ENCODE measurements at places on chromosomes 2 and 18.

GRCh38 chr2:8441986-8442385 lies 239.9 kb upstream of the ID2 start:
- no peak for DNase-seq

GRCh38 chr2:64792300-64792699 lies 138.6 kb upstream of the SERTAD2 start:
- no peak for DNase-seq

- no peak for DNase-seq
Observed at GRCh38 chr18:55856229-55856628, 268.2 kb upstream of the TCF4 start.

GRCh38 chr2:85111819-85112281 lies 21.3 kb upstream of the TCF7L1 start:
- no peak for DNase-seq

DNA sequence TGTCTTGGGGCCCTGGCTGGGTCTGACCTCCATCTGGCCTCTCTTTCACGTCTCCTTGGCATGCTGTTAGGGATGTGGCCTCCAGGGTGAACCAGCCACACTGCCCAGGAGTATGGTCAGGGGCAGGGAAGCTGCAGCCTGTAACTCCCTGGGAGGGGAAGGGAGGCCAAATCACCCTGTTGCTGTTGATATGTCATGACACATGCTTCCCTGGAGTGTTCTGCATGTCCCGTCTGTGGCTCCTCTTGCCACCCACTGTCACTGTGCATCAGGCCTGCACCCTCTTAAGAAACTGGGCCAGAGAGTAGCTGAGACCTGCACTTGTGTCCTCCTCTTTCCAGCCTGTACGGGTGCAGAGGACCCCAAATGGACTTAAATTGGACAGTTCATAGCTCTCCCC lies 221.3 kb downstream of the FHOD3 start:
- no peak for DNase-seq

GRCh38 chr2:238081150-238081549 lies 19.0 kb upstream of the ESPNL start:
- DNase-seq: no peak

GRCh38 chr2:149528983-149529382 lies 58.6 kb downstream of the MMADHC start:
- no peak for DNase-seq

- no peak for DNase-seq
Observed at GRCh38 chr18:23383494-23383893, 69.6 kb upstream of the RIOK3 start.

DNA sequence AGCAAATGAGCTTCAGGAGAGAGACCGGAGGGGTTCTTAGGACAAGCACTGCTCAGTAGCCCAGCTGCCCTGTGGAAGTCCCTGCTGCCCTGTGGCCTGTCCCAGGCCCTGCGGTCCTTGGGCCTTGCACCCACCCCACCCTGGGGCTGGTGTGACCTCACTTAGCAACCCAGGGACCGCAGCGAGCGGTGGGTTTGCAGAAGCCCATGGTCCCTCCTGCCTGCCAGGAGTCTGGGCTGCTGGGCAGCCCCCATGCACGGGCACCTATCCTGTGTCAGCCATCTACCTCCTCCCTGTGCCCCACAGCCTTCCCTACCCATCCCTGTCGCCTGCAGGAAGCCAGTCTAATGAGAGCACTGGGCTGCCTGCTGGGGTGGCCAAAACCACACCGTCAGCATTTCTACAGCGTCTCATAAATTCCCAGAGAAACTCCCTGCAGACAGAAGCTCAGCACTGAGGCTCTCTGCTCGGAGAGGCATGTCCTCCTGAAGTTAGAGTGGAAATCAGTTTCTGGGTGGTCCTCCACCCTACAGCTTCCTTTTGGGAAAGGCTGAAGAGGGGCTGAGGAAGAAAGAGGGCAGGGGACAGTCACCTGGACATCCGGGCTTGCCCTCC lies 231.1 kb upstream of the HS6ST1 start:
- DNase-seq: no peak

DNA sequence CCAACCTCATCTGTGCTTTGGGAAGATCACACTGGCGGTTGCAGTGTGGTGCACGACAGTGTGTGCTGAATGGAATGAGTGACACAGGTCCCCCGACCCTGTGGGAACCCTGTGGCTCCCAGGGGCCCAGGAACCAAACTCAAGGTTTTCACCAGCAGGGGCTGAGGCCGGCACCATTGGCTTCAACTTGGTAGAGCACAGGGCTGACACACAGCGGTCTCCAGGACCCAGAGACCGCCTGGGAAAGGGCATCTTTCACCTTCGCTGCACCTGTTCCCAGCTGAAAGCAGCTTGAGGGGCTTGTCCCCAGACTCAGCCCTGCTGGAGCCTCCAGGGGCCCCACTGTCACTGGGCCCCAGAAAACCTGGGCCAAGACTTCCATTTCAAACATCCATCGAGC lies 59.0 kb upstream of the ODC1 start:
- DNase-seq: no peak

DNA sequence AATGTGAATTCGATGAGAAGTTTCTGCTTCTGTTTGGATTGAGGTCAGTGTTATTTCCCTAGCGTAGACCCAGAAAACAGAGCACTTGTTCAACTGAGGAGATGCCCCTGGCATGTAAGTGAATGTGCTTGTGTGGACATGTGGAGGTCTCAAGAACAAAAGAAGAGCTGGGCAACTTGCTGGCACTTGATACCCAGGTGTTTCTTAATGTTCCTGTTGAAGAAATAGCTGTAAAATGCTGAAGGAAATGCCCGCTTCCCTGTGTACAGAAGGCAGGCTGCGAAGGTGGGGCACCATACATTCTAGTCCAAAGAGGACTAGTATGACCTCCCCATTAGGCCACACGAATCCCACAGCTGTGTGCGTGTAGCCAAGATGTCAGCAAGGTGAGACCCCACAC lies 9.8 kb upstream of the LBH start:
- no peak for DNase-seq

DNA sequence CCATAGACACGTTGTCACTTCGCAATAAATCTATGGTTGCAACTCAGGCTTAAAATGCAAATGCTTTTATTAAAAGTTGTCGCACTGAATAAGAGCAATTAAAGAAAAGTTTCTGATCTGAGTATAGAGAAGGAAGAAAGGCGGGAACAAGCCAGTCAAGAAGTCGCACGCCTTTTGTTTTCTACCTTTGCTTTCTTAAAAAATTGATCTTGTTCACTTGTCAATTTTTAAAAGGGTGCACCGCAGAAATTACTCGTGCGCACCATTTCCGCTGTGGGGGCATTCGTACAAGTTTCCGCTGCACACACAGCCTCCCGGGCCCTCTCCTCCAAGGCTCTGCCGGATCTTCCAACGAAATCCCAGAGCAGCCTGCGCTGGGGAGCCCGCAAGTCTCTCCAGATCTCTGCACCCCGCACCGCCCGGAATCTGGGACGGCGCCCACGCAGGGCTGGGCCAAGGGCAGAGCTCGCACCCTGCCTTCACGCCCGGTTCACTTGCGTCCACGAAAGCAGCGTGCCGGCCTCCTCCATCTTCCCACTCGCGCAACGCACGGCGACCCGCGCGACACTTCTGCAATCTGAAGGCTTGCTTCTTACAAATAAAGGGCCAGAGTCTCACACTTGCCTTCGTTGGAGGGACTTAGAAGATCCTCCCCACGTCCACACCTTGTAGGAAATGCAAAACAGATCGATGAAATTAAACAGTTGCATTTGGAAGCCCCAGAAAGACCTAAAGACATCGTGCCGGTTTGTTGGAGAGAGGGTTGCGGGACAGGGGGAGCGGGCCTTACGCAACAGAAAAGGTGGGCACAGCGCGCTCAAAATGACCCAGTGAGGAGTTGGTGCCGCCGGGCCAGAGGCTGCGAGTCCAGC lies 2.6 kb upstream of the SALL3 start:
- no peak for DNase-seq

- no peak for DNase-seq
Observed at GRCh38 chr2:238240757-238241711, 1.2 kb upstream of the HES6 start.

DNA sequence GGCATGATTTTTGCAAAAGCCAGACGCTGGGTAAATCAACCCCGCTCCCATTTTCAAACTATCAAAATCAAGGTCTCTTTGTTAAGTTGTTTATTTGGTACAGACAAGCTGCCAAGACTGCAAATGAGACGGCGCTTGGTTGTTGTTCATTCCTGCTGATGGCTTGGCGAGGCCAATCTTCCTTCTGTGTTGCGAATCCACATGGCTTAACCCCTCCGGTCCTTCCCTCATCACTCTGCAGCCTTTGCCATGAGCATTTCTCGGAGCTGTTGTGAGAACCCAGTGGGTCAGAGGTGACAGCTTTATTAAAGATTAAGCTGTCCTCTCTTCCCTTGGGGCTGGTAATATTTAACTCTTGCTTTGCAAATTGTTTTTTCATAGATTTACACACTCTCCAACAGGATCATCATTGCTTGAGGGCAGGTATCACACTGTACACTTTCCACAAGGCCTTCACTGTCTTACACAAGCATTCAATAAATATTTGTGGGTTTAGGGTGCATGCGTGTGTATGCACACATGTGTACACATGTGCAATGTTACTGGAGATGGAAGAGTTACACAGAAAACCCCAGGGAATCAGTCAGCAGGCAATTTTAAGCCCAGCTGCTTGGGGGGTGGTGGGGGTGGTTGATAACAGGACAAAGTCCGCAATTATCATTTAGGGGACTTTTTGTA lies 27.8 kb upstream of the KCNF1 start:
- no peak for DNase-seq

DNA sequence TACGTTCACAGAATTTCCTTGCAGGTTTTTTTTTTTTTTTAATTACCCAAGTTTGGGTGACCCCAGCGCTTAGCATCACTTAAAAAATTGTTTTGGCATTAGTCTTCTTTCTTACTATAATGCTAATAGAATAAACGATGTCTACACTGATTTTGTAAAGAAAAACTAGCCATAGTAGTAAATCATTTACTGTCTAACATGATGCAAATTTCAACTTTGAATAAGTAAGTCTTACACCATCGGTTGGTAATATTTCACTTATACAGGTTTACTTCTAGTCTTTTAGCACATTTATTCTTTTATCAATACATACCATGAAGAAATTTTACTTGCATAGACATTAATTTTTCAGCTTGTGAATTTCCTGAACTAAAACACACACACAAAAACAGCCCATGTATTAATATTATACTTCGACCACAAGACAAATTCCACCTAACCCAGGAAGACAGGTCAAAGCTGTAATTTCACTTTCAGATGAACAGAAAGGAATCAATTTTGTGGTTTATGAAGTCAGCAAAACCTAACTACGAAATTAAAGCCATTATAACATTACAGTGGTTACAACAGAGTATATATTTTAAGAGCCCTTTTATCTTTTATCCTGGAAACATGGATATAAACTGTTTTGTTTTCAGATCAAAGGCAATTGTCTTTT lies 1.9 kb downstream of the YES1 start:
- DNase-seq: no peak

GRCh38 chr2:203713381-203713780 lies 6.9 kb downstream of the CD28 start:
- no peak for DNase-seq

- DNase-seq: no peak
Observed at GRCh38 chr2:70003093-70003830, 41.8 kb upstream of the ASPRV1 start.

- no peak for DNase-seq
Observed at GRCh38 chr2:60525899-60526298, 27.6 kb downstream of the BCL11A start.

All from naive thymus-derived CD4-positive, alpha-beta T cell (primary cell).